ENCODE measurements at places on chromosomes 5 and 9.

- H3K4me3 ChIP-seq, result no peak overlapping the region
- no peaks in the 10 kb centered on the region for H3K36me3 ChIP-seq
- peaks cover 11% of the 10 kb centered on the region for H3K4me1 ChIP-seq
- DNase-seq, result no peak
Observed at GRCh38 chr5:116375926-116376325, 198.7 kb downstream of the SEMA6A start.

DNA sequence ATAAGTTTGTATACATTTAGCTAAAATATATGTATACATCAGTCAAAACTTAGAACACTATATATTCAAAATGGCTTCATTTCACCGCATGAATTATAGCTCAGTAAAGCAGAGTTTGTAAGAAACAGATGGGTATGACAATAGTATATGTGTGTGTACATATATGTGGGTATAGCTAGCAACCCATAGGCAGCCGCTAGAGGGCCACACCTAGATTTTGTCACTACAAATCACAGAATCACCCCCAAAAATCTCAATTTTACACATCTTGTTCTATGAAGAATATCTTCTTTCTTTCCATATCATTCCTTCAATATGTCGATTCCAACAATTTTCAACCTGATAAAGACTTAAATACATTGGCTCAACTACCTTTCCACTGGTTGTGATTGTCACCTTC, 357.8 kb upstream of the CCNG1 start:
- no peak overlapping the region for H3K4me3 ChIP-seq
- no peaks in the 10 kb centered on the region for H3K27me3 ChIP-seq
- H3K4me1 ChIP-seq, result no peaks in the 10 kb centered on the region
- H3K27ac ChIP-seq, result no peak overlapping the region
- no peak for DNase-seq

GRCh38 chr9:131559421-131560000, 14.2 kb downstream of the PRRT1B start:
- no peaks in the 10 kb centered on the region for H3K36me3 ChIP-seq
- H3K27ac ChIP-seq, result no peak overlapping the region
- H3K27me3 ChIP-seq, result peaks cover 15% of the 10 kb centered on the region
- H3K4me3 ChIP-seq, result no peak overlapping the region
- H3K4me1 ChIP-seq, result no peaks in the 10 kb centered on the region
- DNase-seq, result no peak

DNA sequence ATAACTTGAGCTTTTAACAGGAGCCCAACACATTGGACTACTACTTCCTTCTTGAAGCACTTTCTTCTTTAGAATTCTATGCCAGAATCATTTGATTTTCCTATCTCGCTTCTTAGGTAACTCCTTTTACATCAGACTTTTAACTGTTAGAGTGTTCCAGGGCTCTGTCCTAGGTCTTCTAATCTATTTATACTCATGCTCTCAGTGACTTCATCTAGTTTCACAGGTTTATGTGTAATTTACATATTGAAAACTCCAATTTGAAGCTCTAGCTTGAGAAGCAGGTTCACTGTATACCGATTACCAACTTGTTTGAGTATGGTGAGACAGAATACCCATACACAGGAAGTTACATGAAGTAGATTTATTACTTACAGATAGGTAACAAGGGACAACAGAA, 11.3 kb downstream of the SHOC1 start:
- no peaks in the 10 kb centered on the region for H3K4me1 ChIP-seq
- no peak overlapping the region for H3K4me3 ChIP-seq
- no peaks in the 10 kb centered on the region for H3K36me3 ChIP-seq
- no peaks in the 10 kb centered on the region for H3K27me3 ChIP-seq
- no peak overlapping the region for H3K27ac ChIP-seq

GRCh38 chr5:100518377-100518776, 16.8 kb upstream of the FAM174A start:
- no peak overlapping the region for H3K27ac ChIP-seq
- DNase-seq, result no peak
- no peaks in the 10 kb centered on the region for H3K4me1 ChIP-seq
- H3K36me3 ChIP-seq, result no peaks in the 10 kb centered on the region

GRCh38 chr9:11933926-11934325, 759.3 kb upstream of the TYRP1 start:
- no peak overlapping the region for H3K4me3 ChIP-seq
- DNase-seq, result no peak
- H3K36me3 ChIP-seq, result no peaks in the 10 kb centered on the region
- H3K27me3 ChIP-seq, result no peaks in the 10 kb centered on the region
- H3K27ac ChIP-seq, result no peak overlapping the region
- H3K4me1 ChIP-seq, result no peaks in the 10 kb centered on the region

DNA sequence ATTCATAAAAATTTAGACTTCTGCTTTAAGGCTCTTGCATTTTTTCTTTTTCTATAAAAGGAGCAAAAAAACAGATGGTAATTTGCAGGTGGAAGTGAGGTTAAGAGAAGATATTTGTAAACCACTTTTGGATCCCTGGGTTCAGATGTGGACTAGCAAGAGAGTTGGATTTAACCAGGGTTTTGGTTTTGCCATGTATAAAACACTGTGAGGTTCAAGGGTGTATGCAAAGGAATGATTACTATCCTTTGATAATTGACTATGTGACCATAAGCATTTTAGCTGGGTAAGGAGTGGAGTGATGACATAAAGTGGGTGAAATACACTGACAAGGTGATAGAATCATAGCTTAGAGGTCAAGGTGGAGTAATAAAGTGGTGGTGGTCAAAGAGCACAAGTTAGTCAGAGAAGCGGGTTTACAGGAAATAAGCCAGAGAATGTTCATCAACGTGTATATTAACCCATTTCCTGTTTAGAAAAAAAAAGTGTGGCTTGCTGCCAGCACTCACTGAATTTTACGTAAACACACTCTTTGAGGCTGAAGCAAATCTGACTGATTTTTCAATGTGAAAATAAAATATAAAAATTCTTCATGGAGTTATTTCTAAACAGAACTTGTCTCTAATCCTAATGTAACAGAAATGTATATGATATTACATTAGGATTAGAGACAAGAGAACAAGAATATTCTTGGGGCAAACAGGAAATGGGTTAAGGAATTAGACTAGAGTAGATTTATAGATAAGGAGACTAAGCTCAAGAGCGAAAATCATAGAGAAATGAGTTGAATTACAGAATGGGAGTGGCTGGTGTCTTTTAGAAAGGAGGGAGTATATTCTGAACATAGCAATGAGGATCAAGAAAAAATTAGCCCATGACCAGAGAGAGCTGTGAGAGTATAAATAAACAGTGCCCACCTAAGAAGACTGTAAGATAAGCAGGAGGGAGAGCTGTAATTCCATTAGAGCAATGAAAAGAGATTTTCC, 74.5 kb downstream of the CDKN2A start:
- H3K27ac ChIP-seq, result no peak overlapping the region
- H3K36me3 ChIP-seq, result no peaks in the 10 kb centered on the region
- H3K4me1 ChIP-seq, result no peaks in the 10 kb centered on the region
- no peak overlapping the region for H3K4me3 ChIP-seq
- H3K27me3 ChIP-seq, result no peaks in the 10 kb centered on the region
- no peak for DNase-seq

DNA sequence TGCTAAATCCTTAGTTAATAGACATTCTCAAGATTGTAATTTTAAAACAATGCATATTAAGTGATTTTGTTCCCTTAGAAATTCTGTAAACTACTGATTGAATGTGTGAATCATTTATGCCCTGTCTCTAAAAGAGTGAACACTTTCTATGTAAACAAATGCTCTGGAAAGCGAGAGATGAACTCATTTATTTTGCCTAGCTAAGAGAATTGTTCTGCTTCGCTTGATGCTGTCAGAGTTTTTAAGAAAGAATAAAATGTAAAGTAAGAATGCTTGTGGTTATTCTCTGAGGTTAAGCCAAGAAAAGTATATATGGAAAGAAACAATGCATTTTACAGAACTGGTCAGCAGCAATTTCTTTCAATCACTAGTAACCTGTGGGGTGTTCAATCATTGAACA, 347.4 kb upstream of the NUDT12 start:
- H3K36me3 ChIP-seq, result no peaks in the 10 kb centered on the region
- no peaks in the 10 kb centered on the region for H3K4me1 ChIP-seq
- H3K4me3 ChIP-seq, result no peak overlapping the region

GRCh38 chr5:24693609-24694008, 48.8 kb upstream of the CDH10 start:
- H3K36me3 ChIP-seq, result no peaks in the 10 kb centered on the region
- H3K27ac ChIP-seq, result no peak overlapping the region
- no peak overlapping the region for H3K4me3 ChIP-seq
- no peaks in the 10 kb centered on the region for H3K4me1 ChIP-seq
- DNase-seq, result no peak
- H3K27me3 ChIP-seq, result no peaks in the 10 kb centered on the region

DNA sequence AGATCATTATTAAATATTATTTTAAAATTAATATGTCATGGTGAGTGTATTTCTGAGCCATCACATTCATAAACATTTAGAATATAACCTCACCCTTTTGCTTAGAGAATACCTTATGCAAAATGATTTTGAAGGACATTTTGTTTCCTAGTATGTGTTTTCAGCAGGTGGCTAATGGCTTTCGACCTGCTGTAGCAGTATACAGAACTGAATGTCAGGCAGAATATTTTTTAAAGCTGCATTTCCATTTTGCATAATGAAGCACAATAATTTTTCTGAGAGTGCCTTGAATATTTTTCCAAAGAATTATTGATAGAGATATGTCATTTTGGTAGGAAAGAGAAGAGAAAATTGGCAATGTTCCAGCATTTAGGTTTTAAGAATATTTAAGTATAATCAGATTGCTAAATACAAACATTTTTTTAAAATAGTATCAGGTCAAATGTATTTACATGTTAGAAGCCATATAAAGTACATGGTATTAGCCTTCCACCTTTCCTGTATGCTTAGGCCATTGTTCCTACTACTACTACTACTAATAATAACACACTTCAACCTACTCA, 42.3 kb downstream of the PAM start:
- H3K4me1 ChIP-seq, result no peaks in the 10 kb centered on the region
- H3K27me3 ChIP-seq, result no peaks in the 10 kb centered on the region
- no peak overlapping the region for H3K27ac ChIP-seq
- no peak for DNase-seq
- no peak overlapping the region for H3K4me3 ChIP-seq

GRCh38 chr5:99349787-99350186, 421.0 kb upstream of the CHD1 start:
- H3K36me3 ChIP-seq, result no peaks in the 10 kb centered on the region
- H3K27ac ChIP-seq, result no peak overlapping the region
- no peaks in the 10 kb centered on the region for H3K4me1 ChIP-seq

GRCh38 chr9:114433086-114433485, 45.3 kb upstream of the AKNA start:
- no peak overlapping the region for H3K27ac ChIP-seq
- no peaks in the 10 kb centered on the region for H3K4me1 ChIP-seq
- H3K27me3 ChIP-seq, result no peaks in the 10 kb centered on the region
- no peak overlapping the region for H3K4me3 ChIP-seq

- no peak overlapping the region for H3K27ac ChIP-seq
- H3K4me3 ChIP-seq, result no peak overlapping the region
- DNase-seq, result no peak
- H3K36me3 ChIP-seq, result no peaks in the 10 kb centered on the region
Observed at GRCh38 chr9:122835313-122835731, 6.9 kb upstream of the PDCL start.

DNA sequence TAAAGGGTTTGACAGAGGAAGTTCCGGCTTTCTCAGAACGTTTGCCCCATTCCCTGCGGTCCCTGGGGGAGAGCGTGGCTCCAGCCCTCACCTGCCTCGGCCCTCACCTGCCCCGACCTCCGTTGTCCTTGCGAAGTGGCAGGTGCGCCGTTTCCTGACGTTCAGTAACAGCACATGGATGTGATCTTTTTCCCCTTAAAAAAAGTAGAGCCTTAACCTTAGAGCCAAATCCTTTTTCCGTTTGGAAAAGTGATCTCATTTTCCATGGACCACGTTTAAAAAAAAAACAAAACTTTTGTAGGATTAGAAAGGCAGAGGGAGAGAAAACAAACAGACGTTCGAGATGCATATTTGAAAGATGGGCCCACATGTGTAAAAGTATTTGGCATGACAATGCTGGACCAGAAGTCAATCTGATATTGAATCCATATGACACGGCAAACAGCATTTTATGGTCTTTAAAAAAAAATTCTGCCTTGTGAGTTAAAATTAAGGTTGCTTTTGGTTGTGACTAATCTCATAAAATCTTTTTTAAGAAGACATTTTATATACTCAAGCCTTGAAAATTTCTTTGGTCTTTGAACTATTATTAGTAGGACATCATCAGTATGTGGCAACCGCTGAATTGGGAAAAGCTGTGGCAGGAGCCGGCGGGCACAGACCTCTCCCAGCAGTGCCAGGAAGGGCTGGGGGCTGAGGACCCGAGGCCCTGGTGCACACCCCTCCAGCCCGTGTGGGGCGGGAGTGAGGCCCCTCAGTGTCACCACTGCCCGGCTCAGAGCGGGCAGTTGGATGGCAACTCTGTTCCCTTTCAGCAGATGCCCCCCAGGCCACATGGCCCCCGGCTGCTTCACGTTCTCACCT, 42.5 kb upstream of the EXOC3 start:
- no peak overlapping the region for H3K4me3 ChIP-seq
- H3K27ac ChIP-seq, result peak overlapping the region; percentile 75
- peaks cover 11% of the 10 kb centered on the region for H3K4me1 ChIP-seq
- H3K36me3 ChIP-seq, result no peaks in the 10 kb centered on the region

- no peak for DNase-seq
- no peak overlapping the region for H3K4me3 ChIP-seq
- H3K36me3 ChIP-seq, result no peaks in the 10 kb centered on the region
- no peak overlapping the region for H3K27ac ChIP-seq
- H3K27me3 ChIP-seq, result no peaks in the 10 kb centered on the region
- no peaks in the 10 kb centered on the region for H3K4me1 ChIP-seq
Observed at GRCh38 chr9:8315211-8315610, 515.6 kb upstream of the DMAC1 start.

DNA sequence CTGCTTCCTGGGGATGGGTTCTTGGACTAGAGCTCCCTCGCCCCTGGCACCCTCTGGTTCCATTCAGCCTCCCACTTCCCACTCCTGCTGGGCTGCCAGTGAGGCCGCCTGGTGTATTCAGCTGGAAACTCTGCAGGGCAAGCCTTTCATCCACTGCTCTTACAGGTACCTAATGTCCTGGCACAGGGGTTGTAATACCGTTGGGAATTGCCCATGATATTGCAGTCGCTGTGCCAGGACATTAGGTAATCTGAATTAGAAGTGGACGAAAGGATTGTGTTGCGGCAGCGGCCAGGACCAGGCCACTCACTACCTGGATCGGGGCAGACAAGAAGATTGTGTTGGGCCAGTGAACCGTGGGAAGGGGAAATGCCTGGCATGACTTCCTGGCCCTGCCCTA, 13.1 kb downstream of the TMOD1 start:
- no peaks in the 10 kb centered on the region for H3K27me3 ChIP-seq
- H3K4me1 ChIP-seq, result peaks cover 4% of the 10 kb centered on the region
- H3K36me3 ChIP-seq, result no peaks in the 10 kb centered on the region
- H3K4me3 ChIP-seq, result no peak overlapping the region
- no peak overlapping the region for H3K27ac ChIP-seq
- no peak for DNase-seq

GRCh38 chr5:157708866-157709265, 22.4 kb upstream of the THG1L start:
- no peak for DNase-seq
- no peak overlapping the region for H3K4me3 ChIP-seq
- H3K36me3 ChIP-seq, result no peaks in the 10 kb centered on the region
- H3K4me1 ChIP-seq, result no peaks in the 10 kb centered on the region
- no peak overlapping the region for H3K27ac ChIP-seq

GRCh38 chr5:149062371-149063016, 368 bp downstream of the SH3TC2 start:
- H3K27ac ChIP-seq, result peak overlapping the region; percentile 59
- no peaks in the 10 kb centered on the region for H3K27me3 ChIP-seq
- peak; percentile 45 for DNase-seq
- H3K4me1 ChIP-seq, result peaks cover 18% of the 10 kb centered on the region
- H3K36me3 ChIP-seq, result no peaks in the 10 kb centered on the region

Measured in transverse colon (tissue), 4 donors.